Lower lobe of right lung (tissue), 2 donors: ENCODE measurements at places on chromosomes 6 and 20. TPM values are rescaled to one million over a fixed set of nuclear protein-coding genes. Genes with fewer than 3 reads are reported as not detected.

DNA sequence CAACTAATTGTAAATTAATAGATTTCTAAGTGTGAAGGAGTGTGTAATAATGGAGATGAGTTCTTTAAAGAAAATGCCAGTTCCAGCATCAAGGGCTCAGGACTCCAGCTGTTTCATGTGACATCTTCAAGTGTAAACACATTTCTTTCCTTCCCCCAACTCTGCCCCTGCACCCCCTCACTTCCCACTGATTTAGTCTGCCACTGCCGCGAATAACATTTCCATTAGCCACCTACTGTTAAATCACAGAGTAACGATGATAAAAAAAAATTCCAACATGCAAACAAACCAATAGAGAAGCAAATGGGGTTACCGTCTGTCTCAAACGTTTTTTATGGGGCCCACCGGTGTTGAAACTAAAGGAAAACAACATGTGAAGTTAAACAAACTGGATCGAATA is 414.3 kb downstream of the SAMD5 start:
- DNase-seq: no peak

DNA sequence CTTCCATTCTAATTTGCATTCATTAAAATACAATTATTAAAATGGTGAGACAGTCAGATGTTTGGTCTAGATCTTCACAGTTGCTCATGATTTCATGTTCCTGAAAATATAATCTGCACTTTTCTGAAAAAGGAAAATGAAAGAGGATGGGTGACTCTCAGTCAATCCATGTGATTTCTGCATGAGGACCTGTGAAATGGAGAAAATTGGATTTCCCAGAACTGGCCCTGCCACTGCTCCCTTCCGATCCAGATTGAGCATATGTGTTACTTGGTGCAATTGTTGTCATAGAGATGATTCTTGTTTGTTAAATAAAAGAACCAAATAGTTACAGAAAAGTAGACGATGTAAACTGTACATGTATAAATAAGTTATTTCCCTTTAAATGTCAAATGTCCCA is 37.4 kb downstream of the HAO1 start:
- DNase-seq: no peak

DNA sequence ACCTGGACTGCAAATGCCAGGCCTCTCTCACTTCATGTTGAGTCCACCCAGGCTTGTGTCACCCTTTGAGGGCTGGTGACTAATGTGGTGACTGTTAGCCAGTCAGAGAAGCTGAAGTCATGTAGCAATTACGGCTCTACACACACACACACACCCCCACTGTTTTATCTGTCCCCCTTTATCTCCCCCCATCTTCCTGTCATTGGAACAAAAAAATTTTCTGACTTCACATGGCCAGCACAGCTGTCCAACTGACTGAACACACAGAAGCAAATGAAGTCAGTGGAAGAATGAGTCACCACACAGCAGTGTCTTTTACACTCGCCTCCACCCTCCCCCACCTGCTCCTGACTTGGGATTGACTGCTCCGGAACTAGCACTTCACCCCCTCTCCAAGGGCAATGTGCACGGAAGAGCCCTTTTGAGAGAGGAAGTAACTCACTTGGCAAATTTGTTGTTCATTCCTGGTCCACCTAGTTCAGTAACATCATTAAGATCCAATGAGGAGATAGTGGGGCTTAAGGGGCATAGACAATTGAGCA is 198.0 kb downstream of the RNF144B start:
- DNase-seq: no peak

ECT2L gene
- 3.9 TPM for total RNA-seq

DNA sequence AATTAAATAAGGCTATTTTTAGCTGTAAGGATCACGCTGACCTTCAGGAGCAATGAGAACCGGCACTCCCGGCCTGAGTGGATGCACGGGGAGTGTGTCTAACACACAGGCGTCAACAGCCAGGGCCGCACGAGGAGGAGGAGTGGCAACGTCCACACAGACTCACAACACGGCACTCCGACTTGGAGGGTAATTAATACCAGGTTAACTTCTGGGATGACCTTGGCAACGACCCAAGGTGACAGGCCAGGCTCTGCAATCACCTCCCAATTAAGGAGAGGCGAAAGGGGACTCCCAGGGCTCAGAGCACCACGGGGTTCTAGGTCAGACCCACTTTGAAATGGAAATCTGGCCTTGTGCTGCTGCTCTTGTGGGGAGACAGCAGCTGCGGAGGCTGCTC is 84.0 kb downstream of the RAMACL start:
- no peak for DNase-seq

- DNase-seq: no peak
Observed at GRCh38 chr6:85669735-85670194, 27.1 kb upstream of the SYNCRIP start.

CTCFL gene
- not detected for total RNA-seq

- DNase-seq: no peak
Observed at GRCh38 chr6:152338335-152339125, 298.6 kb downstream of the SYNE1 start.

C20orf141 gene
- not detected for total RNA-seq

ASCC3 gene
- 34.8 TPM for total RNA-seq

SERPINB6 gene
- total RNA-seq: 160 TPM

DACT2 gene
- 2.4 TPM for total RNA-seq

FRS3 gene
- total RNA-seq: 5.9 TPM

DNA sequence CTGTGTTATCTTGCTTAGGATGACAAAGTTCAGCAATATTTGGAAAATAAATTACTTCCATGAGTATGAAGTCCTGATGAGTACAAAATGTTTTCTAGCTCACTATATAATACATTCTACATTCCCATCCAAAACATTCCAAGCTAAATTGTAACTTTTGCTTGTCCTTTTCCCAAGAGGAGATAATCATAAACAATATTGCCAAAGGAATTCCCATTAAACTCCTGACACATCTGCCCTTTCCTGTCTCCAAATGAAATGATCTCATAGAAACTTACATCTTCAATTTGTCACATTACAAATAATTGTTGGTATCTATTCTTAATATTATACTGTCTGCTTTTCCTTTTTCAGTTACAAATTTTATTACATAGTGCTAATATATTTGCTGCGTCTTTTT is 20.4 kb upstream of the SENP6 start:
- DNase-seq: no peak

- no peak for DNase-seq
Observed at GRCh38 chr6:73577676-73578075, 56.8 kb upstream of the EEF1A1 start.

GRCh38 chr6:166348305-166348949 is 6.1 kb upstream of the SFT2D1 start:
- no peak for DNase-seq
